GM23248 (cell line): ENCODE measurements at places on chromosomes 5 and 9.

DNA sequence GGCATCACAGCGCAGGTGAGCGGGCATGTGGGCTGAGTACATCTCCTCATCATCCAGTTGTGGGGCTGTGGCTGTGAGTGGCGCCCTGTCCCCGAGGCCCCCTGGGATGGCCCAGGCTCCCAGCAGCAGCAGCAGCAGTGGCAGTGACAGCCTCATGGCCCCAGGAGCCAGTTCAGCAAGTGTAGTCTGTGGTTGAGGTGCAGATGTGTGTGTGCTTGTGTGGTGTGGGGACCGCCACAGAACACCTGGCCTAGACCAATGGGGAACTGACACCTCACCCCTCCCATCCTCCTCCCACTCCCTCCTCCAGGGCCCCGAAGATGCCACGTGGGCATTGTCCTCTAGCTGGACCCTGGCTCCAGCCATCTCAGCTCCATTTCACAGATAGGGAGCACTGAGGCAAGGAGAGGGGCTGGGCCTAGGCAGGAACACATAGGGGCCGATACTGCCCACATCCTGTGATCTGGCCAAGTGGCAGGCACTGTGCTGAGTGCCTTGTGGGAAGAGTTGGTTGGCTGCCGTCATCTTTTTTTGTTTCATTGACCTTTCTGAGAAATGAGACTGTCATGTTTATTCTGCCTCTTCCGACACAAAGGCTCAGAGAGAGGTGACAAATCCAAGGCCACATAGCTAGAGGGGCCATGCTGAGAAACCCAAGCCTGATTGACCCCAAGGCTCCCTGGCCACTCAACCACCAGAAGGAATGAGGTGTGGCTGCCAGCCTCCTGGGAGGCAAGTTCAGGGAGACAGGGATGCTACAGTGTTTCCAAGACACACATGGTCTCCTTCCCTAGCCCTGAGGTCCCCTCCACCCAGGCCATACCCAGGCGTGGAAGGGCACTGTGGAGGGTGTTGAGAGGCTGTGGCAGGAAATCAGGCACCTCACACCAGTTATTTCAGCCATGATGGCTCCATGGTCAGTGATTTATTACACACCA is at the start of gene MZB1:
TSS of gene MZB1 (minus strand) at position 213 of the 938 bp plus-strand sequence. CDS start at position 156, 57 bp downstream.
- DNase-seq, result no peak

DNA sequence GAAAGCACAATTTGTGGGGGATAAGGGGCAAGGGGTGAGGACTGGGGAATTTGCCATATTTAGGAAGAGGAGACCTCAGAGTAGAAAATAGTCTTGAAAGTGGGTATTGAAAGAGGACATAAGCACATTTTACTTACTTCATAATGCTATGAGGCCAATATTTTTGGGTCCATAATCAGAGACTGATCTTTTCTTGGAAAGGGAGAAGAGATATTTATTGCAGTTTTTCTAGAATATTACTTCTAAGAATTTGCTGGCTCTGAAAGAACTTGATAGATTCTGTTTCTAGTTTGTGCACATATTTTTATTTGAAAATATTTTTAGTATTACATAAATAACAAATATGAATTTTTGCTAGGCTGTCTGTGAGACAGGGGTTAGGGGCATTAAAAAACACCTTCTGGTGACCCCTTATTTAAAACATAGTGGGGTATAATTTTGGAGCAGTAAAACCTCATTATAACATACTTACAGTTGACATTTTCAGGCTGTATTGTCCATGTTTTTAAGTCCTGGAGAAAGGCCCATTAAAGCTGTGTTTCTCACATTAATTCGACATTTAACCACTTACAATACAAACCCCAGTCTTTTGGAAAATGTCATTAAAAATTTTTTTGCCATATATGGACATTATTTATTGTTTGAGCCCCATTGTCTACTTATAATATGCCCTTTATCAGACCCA is 118.9 kb upstream of the NFIB start:
- no peak for DNase-seq

DNA sequence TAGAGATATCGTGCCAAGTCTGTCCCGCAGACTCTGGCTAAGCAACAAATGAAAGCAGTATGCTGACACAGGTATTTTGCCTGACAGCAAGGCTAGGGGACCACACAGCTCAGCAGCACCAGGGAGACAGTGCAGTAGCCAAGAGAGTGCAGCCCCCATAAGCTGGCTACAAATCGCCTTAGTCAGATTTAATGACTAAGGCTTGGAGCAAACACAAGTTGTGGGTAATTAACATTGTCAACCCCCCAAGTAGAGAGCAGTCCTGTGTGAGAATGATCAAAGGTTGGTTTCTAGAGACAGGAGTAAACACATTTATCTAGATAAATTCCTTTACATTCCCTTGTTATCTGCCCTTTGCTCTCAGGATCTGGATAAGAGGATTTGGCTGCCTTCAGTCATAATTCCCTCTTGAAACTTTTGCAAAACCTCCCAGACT is 1434.5 kb upstream of the CDH6 start:
- no peak for DNase-seq

DNA sequence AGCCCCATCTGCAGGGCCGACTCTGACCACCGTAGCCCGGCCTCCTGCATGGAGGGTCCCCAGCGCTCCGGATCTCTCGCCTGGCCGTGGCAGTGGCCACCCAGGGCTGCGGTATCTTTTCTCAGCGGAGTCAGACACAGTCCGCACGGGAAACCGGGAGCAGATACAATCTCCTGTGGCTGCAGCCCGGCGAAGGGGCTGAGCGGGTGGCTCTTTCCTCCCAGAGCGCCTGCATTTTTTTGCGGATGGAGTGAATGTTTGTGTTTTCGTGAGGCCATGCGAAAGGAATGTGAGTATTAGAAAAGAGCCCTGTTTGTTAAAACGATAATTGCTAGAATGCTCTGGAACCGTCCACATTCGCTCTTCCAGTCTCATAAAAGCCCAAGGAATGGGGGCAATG is 53.4 kb upstream of the PTCH1 start:
- DNase-seq, result peak; percentile 62

DNA sequence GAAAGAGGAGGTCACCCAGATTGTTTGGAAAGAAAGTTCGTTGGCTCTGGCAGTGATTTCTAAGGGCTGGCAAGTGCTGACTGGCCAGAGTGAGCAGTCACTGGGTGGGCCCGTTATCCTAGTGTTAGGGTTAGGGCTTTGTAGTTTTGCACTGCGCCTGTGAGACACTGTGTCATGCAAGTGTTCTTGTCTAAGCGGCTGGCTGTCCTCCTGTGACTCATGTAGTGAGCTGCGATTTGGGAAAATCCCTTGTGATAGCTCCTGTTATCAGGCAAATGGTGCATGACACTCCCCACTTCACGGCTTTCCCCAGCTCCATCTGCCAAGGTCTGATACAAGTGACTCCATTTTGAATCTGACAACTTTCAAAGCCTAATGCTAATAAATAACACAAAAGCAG is 526.0 kb upstream of the ADAMTS16 start:
- no peak for DNase-seq

DNA sequence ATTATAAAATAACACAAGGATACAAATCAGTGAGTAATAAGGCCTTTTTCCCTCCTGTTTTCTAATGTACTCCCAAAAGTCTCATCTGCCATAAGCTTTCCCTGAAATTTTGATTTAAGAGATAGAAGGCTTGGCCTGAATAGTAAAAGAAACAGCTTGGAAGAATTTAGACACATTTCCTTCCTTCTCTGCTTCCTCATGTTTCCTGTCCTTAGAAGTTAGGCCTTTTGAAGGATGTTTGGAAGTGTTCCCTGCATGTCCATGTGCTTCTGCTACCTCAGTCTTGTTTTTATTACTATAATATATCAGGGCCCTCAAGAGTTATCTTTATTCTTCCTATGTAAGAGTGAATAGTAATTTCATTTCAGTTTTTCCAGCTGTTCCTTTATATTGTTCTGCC is 242.7 kb downstream of the DEPDC1B start:
- DNase-seq, result no peak

DNA sequence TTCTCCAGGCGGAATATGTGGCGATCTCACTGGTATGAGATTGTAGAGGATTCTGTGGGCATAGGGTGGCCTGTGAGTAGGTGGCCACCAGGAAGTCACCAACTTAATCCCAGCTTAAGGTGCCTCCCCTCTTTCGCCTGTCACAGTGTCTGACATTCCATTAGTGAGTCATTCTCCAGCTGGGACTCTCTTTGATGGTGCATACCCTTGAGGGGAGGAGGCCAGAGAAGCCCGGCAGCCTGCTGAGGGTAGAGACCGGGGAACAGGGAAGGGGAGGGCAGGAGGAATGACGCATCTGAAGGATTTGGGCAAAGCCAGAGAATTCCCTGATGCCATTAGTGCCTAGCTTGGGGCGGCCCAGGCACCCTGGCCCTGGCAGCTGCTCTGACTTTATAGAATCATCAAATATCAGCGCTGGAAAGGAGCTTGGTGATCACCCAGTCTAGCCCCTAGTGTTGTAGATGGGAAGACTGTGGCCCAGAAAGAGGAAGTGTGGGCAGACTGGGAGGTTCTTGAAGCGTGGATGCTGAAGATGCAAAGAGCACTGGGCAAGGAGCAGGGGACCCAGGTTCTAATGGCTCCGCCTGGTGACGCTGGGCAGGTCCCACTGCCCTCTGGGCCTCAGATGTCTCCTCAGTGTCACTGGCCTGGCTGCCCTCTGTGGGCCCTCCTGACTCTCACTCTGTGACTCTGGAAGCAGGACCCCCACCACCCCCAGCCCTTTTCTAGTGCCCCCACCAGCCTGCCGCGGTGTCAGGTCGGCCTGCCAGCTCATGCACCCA is 41.4 kb downstream of the DAB2IP start:
- DNase-seq, result peak; percentile 53

- DNase-seq, result no peak
Observed at GRCh38 chr9:95130484-95130883, 187.0 kb downstream of the FANCC start.
